ENCODE measurements at places on chromosomes 3 and 15.

DNA sequence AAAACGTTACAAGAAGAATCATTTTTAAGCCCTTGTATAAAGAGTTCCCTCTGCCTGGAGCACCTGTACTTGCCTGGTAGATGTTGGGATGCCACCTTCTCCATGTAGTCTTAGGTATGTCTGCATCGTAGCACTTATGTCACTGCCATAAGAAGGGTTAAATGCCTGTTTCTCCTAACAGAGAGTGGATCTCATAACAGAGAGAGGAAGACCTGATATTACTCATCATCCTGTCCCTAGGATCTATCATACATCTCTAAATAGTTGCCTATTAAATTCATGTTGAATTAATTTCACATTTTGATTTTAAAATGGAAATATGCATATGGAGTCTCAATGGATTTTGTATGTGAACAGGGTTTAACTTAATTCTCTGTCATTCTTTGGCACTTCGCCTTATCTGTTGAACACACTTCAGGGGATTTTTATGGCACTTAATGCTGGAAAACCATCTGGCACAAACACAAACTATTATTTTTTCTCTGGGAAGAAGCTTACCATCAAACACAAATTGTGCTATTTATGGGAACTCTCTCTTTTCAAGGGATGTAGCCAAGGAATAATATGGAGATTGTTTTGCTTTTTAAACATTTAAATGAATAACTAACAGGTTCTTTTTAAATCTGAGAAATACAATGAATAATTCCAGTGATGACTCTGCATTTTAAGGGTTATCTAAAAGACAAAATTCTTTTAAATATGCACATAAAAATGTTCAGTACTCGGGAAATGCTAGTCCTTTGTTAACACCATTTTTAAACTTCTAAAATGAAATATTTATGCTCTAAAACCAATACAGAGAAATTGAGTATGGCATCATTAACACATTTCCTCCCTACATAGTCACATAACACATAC, 230.7 kb downstream of the ZNF385D start:
- DNase-seq: no peak

DNA sequence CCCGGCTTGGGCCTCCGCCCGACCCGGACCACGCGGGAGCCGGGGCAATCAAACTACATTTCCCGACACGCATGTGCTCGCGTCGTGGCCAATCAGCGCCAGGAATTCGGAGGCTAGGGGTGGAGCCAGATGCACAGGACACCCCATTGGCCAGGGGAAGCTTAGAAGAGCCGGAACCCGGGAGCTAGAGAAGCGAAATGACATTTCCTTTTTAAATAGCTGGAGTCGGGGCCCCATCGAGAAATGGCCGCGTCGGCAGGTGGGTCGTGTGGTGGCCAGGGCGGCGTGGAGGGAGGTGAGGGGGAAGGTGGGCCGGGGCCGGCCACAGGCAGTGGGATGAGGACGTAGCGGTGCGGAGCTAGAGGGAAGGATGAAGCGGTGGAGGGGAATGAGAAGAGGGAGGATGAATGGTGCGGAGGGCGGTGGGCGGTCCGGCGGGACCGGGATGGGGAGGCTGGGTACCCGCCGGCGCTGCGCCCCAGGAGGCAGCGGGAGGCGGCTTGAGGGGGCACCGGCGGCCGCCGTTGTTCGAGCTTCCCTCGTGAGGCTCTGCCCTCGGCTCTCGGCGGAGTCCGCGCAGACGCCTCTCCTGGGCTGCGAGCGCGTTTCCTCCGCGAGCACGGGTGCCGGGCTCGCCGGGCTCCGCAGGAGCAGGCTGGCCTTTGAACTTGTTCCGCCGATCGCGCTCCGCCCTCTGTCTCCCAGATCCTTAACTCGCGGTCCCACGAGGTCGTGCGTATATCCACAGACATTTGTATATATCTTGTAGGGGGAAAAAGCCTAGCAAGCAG, at the start of gene KBTBD8:
Gene KBTBD8, plus strand, starts transcription at position 195 of the 791 bp plus-strand sequence. Its CDS starts 49 bp downstream, at position 244.
- peak; percentile 63 for DNase-seq

- DNase-seq: no peak
Observed at GRCh38 chr3:62261736-62262135, 111.6 kb downstream of the FEZF2 start.

DNA sequence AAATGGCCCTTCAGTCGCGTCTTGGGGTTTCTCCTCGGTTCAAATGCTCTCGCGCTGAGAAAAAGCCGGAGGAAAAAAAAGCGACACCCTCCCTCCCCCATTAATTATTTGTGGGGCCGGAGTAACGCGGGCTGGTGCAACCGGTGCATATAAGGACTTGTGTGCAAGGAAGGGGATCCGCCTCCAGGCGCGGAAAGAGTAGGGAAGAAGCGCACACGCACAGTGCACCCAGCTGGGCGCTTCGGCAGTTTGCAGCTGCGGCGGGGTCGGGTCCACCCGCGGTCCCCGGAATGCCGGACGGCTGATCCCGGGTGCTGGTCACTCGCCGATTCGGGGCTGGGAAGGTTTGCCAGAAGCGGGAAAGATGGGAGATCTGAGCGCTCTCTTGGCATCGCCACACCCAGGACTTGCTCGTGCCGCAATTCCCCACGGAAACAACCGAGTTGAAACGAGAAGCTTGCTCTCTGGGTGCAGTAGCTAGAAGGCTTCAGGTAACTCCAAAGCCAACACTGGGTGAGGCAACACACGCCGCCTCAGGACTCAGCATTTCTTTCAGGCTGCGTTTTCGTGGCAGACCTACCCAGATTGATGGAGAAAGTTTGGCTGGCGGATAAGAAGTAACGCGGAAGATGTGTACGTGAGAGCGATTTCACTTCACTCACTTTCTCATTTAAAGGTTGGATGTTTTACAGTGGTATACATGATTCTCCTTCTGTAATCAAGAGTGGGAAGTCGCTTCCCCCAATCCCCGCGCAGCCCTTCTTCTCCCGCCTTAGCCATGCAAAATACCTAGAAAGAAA, 720 bp upstream of the TNIK start:
- DNase-seq: peak; percentile 22

DNA sequence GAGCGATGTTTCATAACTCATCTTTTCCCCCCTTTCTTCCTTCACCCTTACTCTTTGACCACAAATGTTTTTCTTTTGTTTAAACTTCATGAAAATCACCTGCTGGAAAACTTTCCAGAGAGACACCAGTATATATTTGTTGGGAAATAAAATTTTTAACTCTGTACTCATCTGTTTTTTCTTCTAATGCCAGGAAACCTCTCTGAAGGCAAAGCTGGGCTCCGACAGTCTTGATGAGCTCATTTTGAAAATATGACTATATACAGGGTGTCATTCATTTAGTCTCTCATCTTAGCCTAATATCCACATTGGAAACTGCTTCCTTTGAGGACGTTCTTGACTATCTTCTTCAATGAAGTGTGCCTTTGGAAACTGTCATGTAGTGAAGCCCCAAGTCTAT, 339.6 kb upstream of the ROBO2 start:
- no peak for DNase-seq
